ENCODE measurements at places on chromosomes 2 and 18.

DNA sequence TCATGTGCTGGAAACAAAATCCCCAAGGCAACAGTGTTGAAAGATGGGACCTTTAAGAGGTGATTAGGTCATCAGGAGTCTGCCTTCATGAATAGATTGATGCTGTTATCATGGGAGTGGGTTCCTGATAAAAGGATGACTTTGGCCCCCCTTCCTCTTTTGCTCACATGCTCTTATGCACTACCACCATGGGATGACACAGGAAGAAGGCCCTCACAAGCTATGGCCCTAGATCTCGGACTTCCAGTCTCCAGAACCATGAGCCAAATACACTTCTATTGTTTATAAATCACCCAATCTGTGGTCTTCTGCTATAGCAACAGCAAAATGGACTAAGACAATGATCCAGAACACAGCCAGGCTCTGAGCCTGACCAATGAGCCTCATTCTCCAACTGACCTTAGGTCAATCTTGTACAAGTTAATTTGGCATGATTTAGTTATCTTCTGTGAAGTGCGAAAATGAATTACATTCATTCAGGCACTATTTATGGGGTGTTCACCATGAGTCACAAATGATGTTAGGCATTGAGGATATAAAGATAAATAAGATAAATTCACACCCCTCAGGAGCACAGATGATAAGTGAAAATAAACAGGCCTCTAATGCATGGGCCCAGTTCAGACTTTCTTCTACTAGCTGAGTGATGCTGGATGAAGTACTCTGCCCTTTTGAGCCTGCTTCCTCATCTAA, 37.7 kb upstream of the NT5C1B start:
- DNase-seq = peak; percentile 55

GRCh38 chr18:51716277-51716676, 518.8 kb upstream of the MEX3C start:
- DNase-seq = no peak

- DNase-seq = no peak
Measured at GRCh38 chr2:120224735-120225548, 1.7 kb upstream of the TMEM185B start.

DNA sequence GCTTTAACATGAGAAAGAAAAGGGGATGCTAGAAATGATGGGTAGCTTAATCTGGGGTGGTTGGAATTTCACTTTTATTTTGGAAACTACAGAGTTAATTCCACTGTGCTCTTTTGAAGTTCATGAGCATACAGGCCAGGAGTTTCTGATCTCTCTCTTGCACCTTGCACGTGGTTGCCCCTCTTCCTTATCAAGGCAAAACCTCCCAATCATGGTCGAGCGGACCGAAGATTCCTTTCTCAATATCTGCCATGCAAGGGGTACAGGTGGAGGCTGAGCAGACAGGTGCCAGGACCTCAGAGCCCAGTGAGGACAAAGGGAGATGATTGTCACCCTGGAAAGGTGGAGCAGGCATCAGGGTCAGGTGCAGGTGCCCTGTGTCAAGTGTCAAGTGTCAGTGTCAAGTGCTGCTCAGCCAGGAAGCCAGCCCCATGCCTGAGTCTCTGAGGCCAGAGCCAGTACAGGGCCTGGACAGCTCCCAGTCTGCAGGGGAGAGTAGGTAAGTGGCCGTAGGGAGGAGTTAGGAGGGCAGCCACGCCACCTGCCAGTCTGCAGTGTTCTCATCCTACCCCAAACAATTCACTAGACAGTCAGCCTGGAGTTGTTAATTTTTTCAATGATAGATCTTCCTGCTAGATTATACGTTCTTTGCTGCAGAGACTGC, 42.2 kb downstream of the LPIN1 start:
- no peak for DNase-seq

GRCh38 chr2:119960821-119961220, 52.1 kb upstream of the EPB41L5 start:
- DNase-seq = peak; percentile 44

DNA sequence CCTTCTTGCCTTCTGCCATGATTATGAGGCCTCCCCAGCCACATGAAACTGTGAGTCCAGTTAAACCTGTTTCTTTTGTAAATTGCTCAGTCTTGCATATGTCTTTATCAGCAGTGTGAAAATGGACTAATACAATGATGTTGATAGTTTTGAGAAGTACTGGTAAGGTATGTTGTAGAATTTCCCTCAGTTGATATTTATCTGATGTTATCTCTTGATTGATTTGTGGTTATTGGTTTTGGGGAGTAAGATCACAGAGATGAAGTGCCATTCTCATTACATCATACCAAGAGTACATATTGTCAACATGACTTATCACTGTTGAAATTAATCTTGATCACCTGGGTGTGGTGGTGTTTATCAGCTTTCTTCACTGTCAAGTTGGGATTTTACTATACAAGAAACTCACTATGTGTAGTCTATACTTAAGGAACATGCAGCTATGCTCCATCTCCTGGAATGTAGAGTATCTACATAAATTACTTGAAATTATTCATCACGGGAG, 5.1 kb upstream of the SPAG16 start:
- no peak for DNase-seq

DNA sequence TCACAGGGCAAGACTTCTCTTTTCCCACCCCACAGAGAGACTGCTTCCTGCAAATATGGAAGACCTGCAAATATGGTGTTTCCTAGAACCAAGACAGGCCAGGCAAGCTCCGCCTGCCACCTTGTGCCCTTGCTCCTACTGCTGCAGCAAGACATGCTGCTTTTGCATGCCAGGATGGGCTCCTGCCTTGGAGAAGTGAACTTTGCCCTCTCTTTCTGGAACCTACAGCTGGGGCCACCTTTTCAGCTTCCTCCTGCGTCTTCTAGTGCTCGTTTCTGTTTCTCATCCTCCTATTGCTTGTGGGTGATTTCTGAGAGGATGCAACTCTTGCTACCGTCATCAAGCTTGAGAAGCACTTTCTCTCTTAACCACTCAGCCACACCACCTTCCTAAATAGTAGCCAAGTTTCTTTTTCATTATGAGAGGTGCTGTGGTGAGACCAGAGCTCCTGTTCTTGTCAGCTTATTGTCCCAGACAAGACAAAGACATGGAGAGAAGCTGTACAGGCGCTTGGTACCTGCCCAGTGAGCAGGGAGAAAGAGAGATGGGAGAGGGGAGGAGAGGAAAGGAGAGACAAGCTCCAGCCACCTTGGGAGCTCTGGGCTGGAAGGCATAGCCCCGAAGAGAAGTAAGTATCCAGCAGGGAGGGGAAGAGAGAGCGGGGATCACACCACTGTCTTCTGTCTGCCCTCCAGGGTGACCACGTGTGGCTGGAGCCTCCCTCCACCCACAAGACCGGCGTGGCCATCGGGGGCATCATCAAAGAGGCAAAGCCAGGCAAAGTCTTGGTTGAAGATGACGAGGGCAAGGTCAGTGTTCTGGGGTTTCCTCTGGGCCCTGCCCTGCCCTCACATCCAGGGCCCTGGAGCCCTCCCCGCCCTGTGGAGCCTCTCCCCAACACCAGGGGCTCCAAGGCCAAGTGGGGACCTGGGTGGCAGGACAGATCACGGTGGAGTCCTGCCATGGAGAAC, 28.3 kb downstream of the MYO7B start:
- DNase-seq = no peak

DNA sequence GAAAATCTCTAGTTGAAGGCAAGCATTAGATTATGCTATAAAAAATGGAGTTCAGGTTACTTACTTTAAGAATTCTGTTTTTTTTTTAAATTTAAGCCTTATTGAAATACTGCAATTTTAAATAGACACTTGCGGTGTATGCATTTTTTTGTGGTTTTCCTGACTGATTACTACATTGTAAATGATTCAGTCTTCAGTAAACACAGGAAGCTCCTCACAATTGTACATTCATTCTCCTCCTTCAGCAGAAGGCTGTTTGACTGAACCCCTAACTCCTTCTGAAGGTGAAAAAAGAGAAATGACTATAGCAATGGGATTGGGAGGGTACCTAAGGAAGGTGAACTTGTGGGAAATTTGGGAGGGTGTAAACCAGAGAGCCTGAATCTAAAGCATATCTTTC, 136.1 kb downstream of the GCA start:
- no peak for DNase-seq

- DNase-seq = peak; percentile 98
Measured at GRCh38 chr2:45177870-45178269, 168.6 kb upstream of the SIX2 start.

DNA sequence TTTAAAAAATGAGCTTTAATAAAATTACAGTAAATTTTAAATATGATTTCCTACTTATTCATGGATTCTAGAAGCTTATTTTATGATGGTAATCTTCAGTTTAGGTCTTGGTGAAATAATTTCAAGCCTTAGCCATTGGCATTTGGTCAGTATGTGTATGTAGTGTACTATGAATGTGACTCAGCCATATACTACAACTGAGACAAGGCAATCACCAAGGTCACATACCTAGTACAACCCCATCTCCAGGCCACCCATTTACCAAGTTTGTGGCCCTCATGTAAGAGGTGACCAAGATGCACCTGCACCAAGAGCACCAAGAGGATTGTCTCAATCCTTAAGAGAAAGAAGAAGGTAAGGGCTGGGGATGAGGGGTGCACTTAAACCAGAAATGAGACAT, 54.8 kb upstream of the FRZB start:
- DNase-seq = no peak

GRCh38 chr2:107072150-107072940, 186.4 kb upstream of the ST6GAL2 start:
- peak; percentile 16 for DNase-seq

GRCh38 chr2:88184762-88185161, 14.6 kb downstream of the THNSL2 start:
- DNase-seq = peak; percentile 24

GRCh38 chr2:32678825-32679224, 51.0 kb downstream of the TTC27 start:
- DNase-seq = peak; percentile 63

- peak; percentile 99 for DNase-seq
Measured at GRCh38 chr2:214019229-214019972, 391.5 kb upstream of the VWC2L start.

- peak; percentile 61 for DNase-seq
Measured at GRCh38 chr18:27685807-27686412, 491.0 kb downstream of the CDH2 start.

GRCh38 chr2:1782514-1782913, 38.2 kb upstream of the PXDN start:
- no peak for DNase-seq

DNA sequence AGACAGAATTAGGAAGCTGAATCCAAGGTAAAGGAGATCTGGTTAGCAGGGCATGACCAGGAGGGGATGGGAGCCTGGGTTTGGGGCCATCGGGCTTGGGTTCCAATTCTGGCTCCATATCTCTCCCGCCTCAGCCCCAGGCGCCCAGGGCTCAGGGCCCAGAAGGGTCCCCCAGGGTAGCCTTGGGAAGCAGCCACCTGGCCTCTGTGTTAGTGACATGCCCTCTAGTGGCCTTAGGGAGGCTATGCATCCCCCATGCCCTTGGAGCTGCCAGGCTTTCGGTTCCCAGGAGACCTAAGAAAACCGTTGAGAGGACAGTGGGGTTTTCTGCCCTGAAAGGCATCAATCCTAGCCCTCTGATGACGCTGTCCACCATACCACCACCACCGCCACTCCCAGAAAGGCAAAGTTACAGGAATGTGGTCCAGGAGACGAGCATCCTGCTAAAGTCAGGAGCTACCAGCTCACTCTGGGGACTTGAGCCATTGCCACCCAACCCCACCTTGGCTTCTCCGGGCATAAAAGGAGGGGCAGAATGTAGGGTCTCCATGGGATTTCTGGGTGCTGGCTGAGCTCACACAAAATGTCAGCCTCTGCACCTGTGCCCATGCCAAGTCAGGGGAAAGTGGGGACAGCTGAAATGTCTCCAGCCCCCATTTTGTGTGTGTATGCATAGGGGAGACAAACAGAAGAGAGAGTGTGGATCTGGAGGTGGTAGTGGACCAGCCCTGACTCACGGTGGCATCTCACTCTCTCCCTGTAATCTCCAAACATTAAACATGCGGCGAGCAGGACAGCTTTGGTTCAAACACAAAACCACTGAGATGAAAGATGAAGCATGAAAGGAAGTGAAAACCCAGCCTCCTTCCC, 56.5 kb downstream of the EMX1 start:
- peak; percentile 59 for DNase-seq

DNA sequence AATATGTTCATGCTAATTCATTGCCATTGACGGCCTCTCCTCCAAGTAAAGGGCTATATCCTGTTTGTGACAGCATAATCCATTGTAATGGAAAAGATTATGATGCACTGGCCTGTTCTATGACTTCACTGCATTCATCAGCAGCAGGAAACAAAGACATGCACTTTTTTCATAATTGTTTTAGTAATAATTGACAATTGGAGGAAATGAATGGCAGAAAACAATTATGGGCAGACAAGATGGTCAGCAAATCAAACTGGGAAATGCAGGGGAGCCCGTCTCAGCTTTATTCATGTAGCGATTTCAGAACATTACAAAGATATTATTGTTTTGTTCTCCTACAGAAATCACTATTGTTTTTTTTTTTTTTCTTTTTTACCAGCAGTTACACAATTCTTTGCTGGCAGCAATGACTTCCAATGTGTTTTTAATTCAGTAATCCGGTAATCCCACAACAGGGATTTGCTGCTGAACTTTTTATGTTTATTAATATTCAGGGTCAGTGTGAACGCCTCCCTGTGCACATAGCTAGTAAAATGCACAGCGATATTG, 33.8 kb upstream of the RASGRP3 start:
- no peak for DNase-seq

- DNase-seq = peak; percentile 88
Measured at GRCh38 chr2:201406077-201406662, 45.1 kb downstream of the TRAK2 start.

- DNase-seq = no peak
Measured at GRCh38 chr18:892316-892715, 12.4 kb upstream of the ADCYAP1 start.

DNA sequence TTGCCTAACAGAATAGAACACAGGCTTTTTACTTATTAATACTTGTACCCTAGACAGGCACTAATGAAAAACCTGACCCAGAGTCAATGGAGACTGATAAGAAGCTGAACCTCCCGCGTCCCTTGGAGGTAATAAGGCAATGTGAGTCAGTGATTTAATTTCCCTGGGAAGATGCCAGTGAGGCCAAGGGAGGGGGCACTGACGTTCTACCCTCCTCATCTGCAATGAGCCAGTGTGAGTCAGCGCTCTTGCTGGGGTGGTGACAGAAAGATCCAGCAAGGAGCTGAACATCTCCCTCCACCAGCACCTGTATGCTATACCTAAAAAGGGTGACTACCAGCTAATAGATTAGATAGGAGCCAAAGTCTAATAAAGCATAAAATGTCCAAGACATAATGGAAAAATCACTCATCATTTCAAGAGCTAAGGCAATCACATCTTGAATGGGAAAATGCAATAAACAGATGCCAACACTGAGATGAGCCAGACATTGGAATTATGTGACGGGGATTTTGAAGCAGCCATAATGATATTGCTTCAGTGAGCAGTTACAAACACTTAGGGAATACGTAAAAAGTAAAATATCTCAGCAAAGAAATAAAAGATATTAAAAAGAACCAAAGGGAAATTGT, 116.9 kb downstream of the TPGS2 start:
- peak; percentile 89 for DNase-seq

GRCh38 chr18:40937386-40937785, 1017.6 kb upstream of the PIK3C3 start:
- DNase-seq = no peak
